ENCODE measurements at places on chromosomes 1 and 21. TPM values are rescaled to one million over a fixed set of nuclear protein-coding genes. Genes with fewer than 3 reads are reported as not detected.

The SUSD4 gene
- total RNA-seq: 0.18 TPM

The HDGF gene
- total RNA-seq: 299 TPM

The AMY1C gene
- not detected for total RNA-seq

The WDR26 gene
- total RNA-seq: 66.1 TPM

The LINGO4 gene
- not detected for total RNA-seq

The CD1B gene
- not detected for total RNA-seq
